ENCODE measurements at places on chromosomes 1 and 21.

GRCh38 chr1:29673669-29674626, 437.6 kb downstream of the PTPRU start:
- no peaks in the 10 kb centered on the region for H3K4me1 ChIP-seq
- H3K4me3 ChIP-seq: no peak overlapping the region
- no peak overlapping the region for H3K27ac ChIP-seq
- no peaks in the 10 kb centered on the region for H3K36me3 ChIP-seq

DNA sequence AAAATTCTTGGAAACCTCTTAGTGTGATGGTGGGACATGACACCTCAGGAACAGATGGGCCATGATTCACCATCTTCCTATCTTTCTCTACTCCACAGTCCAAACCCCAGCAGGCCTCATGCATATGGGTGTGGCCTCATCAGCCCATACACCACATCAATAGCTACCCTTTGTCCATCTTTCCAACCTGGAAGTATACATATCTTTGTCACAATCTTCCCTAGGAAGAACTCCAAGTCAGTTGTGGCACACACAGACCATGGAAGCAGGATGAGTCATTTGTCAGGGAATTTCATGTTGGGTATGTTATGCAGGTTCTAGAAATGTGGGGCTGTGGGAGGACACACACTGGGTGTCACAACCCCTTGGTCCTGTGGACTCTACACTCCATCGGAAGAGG, 30.5 kb upstream of the CLCA4 start:
- H3K4me1 ChIP-seq: no peaks in the 10 kb centered on the region
- H3K27ac ChIP-seq: no peak overlapping the region
- peaks cover 4% of the 10 kb centered on the region for H3K27me3 ChIP-seq

DNA sequence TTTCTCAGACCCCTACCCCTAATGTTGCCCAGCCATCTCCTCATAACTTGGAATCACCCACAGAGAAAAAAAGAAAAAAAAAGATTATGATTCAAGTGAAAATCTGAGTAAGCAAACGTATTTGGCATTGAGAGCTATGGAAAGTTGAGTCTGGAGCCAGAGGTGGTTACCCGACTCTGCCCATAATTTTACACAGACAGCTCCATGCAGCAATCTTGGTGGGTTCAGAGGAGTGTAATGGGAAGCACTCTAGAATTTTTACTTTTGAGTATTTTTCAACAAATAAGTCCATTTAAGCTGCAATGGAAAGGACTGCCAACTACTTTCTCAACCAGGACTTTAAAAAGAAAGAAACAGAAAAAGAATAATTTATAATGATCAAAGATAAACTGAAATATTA, 62.7 kb downstream of the ZC3H11B start:
- DNase-seq: no peak
- no peaks in the 10 kb centered on the region for H3K36me3 ChIP-seq
- no peak overlapping the region for H3K27ac ChIP-seq
- no peak overlapping the region for H3K4me3 ChIP-seq
- H3K27me3 ChIP-seq: peaks cover 3% of the 10 kb centered on the region
- peaks cover 4% of the 10 kb centered on the region for H3K4me1 ChIP-seq

- no peak for DNase-seq
- H3K4me1 ChIP-seq: no peaks in the 10 kb centered on the region
- peaks cover 63% of the 10 kb centered on the region for H3K27me3 ChIP-seq
- H3K4me3 ChIP-seq: no peak overlapping the region
- H3K27ac ChIP-seq: no peak overlapping the region
Measured at GRCh38 chr1:84771895-84772294, 81.6 kb upstream of the SSX2IP start.

All from osteocyte (in vitro differentiated cells).